ENCODE measurements at places on chromosomes 7 and 10.
A peak's percentile ranks its signal among the peaks of the same experiment; 100 is the strongest.

DNA sequence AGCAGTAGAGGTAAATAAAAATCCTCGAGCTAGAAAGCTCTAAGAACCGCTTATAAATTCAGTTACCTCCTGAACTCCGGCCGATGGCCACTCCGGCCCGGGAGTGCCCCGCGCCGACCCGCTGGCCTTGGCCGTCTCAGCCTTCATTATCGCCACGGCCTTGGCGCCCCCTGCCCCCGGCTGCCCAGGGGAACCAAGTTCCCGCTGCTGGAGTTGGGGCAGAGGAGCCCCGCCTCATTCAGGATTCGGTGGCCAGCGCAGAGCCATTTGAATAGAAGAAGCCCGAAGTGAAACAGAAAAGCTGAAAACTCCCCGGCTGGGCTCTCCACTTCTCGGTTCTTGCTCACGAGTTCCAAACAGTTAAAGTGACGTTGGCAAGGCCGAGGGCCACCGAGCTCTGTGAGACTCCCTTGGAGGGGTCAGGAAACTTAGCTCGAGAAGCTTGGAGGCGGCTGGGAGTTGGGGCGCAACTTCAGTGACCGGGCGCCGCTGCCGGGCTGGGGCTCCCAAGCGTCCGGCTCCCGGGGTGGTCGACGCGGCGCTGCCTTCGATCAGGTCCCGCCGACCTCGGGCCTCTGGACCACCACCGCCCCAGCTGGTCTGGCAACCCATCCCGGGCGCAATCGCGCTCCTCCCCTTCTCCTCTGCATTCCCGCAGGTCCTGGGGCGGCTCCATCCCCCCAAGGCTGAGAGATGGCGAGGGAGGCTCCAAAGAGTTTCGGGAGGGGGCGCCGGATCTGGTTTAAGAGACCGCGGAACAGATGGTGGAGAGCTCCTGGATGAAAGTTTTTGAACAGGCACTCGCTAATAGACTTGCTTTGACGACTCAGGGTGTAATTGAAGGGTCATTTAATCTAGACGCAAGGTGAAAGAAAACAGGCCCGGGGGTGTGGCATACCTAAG lies 5.8 kb upstream of the FEZF1 start:
- no peak for DNase-seq

DNA sequence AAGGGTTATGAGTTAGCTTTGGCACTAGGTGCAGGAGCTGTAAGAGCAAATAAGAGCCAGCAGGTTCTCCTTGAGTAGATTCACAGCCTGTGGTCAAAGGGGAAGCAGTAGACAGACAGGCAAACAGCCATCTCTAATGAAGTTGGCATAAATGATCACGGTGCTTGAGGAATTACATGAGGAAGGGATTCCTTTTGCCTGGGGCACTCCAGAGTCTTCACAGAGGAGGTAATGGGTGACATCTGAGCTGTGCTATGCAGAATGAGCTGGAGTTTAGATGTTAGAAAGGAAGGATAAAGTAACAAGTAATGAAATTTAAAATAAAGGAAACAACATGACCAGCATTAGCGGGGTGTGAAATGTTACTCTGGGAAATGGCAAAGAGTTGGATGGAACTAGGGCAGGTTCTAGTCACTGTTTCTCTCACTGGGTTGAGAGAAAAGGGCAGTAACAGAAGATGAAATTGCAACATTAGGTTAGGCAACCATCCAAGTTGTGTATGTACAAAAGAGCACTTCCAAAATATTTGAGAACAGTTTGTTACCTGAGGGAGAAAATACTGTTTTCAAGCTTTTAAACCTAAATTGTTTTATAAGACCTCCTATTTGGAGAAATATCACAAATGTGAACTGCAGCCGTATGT lies 613.8 kb downstream of the PHTF2 start:
- DNase-seq, result no peak

GRCh38 chr10:93074597-93075368 lies 1.1 kb downstream of the CYP26A1 start:
- DNase-seq, result no peak

DNA sequence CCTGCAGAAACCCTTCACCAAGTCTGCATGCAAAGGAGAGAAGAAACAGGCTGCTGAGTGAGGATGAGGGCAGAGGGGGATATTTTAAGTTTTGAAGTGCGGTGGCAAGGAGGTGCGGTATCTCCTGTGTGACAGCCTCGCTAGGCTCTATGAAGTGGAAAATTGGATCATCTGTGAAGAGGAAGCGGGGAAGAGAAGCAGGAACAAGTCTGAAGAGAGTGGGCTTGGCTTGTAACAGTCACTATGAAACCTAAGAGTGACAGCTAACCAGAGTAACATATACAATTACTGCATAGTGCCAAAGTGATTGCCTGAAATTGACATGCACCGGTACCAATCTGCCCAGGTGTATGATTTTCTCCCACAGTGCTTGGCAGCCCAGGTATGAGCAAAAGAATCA lies 287.5 kb upstream of the KLF14 start:
- DNase-seq, result no peak

- DNase-seq, result no peak
Measured at GRCh38 chr7:102101111-102101551, 185.5 kb upstream of the SH2B2 start.

- no peak for DNase-seq
Measured at GRCh38 chr10:85624511-85624910, 742.1 kb downstream of the GRID1 start.

DNA sequence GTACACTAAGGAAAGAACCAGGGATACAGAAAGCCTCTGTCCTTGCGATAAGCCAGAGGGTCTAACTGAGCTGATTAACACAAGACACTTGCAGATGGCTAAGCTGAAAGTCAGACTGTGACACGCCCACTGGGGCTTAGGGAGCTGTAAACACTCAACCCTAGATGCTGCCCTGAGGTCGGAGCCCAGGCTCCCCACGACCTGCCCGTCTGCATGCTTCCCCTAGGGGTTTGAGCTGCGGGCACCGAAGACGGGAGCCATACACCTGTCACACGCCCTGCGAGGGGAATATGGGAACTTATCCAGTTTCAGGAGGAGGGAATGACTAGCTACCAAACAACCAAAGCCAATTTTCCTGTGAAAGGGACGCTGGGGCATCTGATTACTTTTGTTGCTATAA lies 96.0 kb downstream of the HTR5A start:
- peak; percentile 94 for DNase-seq

DNA sequence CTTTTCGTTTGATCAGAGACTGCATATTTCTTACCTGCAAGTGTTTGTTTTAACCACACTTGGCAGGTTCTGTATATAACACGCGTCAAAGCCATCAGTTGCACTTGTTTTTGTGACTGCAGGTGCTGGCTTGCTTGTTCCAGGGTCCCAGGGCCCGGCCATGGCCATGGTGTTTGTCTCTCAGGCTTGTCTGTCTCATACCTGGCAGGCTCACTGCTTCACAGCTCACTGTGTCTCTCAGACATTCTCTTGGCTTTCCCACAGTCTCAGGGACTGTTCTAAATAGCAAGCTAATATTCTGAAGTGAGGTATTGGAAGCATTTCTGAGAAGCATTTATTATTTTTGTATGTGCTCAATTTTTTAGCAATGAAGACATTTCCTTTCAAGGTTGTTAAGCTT lies 46.9 kb downstream of the GPR141 start:
- no peak for DNase-seq

DNA sequence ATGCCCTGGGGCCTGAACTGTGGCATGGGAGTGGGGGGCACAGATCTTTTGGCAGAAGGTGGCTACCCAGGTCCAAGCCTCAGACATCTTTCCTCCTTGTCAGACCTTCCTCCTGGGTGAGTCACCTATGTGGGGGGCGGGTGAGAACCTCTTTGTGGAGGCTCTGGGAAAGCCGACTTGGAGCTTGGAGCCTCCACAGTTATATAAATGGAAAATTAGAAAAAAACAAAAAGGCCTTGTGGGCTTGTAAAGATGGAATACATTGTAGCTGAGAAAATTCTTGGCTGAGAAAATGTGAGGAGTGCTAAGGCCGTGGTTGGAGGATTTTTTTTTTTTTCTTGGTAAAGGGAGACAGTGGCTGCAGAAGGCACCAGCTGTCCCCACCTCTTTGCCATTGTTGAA lies 292.5 kb downstream of the CCDC3 start:
- DNase-seq, result no peak

GRCh38 chr10:118844731-118845521 lies 90.2 kb upstream of the CACUL1 start:
- no peak for DNase-seq

- no peak for DNase-seq
Measured at GRCh38 chr7:131459256-131459655, 97.2 kb downstream of the PODXL start.

- no peak for DNase-seq
Measured at GRCh38 chr10:116614796-116615195, 6.0 kb upstream of the PNLIPRP2 start.

DNA sequence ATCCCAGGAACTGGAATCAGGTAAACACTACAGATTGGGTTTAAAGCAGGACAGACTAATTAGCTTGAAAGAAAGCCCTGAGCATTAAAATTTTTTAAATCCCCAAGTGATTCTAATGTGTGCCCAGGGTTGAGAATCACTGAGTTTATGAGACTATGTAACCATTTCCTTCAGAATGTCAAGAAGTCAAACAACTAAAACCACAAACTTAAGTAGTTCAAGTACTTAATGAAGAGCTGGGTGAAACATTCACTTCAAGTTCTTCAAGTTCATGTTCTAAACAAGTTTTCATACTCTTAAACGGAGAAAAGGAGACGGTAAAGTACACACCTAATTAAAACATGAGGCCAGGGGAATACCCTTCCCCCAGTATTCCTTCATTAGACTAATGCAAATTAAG lies 28.2 kb upstream of the TLL2 start:
- no peak for DNase-seq

- no peak for DNase-seq
Measured at GRCh38 chr10:93465806-93466675, 16.1 kb downstream of the MYOF start.

- no peak for DNase-seq
Measured at GRCh38 chr10:10796774-10797415, 220.8 kb upstream of the CELF2 start.

Measured in WERI-Rb-1 (cell line).